ENCODE measurements at places on chromosomes 12 and 14. TPM values are rescaled to one million over a fixed set of nuclear protein-coding genes. Genes with fewer than 3 reads are reported as not detected.

RPL10L gene
- 6.0 TPM for total RNA-seq

DNA sequence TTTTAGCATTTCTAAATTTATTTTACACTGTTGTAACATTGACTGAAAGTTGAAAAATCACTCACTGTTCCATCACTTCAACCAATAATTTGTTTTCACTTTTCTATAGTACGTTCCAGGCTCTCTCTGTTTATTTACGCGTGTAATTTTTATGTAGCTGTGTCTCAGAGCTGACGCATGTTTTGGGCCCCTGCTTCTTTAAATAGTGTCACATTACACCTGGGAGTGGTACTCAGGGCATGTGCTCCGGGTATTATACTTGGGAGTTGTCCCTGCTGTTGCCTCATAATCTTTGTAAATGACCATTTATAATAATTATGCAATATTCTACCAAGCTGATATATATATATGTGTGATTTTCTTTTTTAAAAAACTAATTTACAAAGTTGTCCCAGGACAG, 132.8 kb upstream of the CPM start:
- peak; percentile 20 for DNase-seq

DNA sequence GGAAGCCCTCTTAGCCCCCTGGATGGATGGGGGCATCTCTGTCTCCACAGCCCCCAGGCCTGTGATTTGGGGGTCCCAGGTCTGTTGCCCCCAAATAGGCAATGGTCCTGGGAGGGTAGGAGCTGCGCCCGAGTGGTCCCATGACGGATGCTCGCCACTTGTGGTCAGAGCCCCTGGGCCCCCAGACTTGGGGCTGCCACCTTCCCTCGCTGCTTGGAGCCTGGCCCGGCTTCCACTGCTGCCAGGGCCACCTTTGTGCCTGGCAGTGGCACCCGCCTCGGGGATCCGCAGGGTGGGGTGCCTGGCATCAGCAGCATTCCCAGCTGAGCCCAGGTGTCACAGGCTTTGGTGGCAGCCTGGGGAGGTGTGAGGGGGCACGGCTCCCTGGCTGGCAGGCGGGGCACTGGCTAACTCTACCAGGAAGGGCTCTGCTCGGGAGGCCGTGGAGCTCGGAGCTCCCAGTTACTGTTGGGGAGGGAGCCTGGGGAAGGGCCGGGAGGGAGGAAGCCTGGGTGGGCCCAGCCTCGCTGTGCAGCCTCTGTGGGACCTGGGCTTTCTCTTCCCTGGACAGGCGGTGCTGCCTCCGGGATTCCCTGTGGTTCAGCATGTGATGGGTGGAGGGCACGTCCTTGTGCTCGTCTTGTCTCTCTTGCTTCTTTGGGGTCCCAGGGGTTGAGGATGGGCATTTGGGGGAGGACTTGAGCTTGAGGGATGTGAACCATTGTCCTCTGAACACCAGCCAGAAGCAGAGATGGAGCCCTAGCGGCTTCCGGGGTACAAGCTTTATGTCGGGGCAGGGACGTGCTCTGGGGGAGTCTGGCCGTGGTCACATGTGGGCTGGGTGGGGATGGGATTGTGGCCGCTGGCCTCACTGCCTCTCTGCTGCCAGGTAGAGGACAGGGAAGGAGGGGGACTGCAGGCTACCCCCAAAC, 5.4 kb downstream of the KIF26A start:
- no peak for DNase-seq

EPYC gene
- not detected for total RNA-seq

TSPAN19 gene
- 1.2 TPM for total RNA-seq

GRCh38 chr12:95215949-95216348, 1.3 kb downstream of the FGD6 start:
- DNase-seq = no peak

DNA sequence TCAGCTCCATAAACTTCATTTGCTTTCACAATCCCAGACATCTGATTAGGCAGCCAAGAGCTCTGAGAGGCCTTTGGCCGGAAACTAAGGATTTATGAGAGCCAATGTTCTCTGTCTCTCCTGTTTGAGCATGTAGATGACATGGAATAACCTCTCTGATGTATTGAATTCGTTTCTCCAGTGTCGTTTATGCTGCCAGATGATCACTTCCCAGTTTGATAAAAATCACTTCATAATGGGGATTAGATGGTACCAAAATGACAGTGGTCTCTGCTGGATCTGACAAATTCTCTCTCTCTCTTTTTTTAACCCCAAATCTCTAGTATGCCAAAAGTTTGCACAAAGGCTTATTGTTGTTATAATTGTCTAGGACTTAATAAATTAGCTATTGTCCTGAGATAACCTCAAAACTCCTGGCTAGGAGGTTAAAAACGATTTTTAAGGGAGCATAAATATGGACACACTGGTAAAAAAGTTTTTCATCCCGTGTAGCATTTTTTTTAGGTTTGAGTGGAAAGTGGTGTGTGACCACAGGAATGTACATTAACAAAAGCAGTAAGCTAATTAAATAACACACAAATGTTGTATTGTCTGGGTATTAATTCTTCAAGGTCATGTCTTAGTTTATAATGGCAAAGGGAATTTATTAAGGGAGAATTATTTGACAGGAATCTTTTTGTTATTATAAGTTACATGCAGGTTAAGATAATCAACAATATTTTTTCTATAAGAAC, 82.6 kb upstream of the USP44 start:
- no peak for DNase-seq

DNA sequence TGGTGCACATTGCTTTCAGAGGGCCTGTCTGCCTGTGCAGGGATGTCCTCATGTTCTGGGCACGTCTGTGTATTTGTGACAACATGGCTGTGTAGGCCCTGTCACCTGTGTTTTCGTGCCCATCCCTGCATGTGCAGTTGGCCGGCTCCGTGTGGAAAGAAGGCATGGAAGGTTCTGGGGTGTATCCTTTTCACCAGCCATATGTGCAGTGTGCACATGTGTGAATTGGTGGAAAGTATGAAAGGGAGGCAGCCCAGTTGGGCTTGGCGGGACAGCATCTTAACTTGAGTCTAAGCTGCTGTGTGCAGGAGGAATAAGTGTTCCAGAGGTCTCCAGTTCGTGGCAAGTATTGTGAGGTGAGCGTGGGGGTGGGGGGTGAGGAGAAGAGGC, 669 bp downstream of the TSPAN11 start:
- no peak for DNase-seq

TMPRSS12 gene
- not detected for total RNA-seq
